ENCODE measurements at places on chromosomes 3 and 15.

DNA sequence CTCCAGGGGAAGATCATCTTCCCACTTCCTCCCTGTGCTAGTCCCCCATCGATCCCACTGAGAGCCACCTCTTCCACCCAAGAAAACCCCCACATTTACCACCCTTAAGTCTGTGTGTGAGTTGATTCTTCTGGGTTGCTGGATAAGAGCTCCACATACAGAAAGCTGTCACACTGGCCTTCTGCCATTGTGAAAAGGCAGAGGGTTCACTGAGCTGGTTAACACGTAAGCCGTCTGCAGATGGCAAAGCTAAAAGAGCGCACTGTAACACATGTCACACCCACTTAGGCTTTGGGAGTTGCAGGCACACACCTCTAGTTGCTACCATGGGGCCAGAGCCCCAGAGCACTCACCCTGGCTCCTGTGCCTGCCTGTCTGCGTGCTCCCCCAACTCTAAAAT, 309.8 kb upstream of the LRRC3B start:
- DNase-seq: no peak

DNA sequence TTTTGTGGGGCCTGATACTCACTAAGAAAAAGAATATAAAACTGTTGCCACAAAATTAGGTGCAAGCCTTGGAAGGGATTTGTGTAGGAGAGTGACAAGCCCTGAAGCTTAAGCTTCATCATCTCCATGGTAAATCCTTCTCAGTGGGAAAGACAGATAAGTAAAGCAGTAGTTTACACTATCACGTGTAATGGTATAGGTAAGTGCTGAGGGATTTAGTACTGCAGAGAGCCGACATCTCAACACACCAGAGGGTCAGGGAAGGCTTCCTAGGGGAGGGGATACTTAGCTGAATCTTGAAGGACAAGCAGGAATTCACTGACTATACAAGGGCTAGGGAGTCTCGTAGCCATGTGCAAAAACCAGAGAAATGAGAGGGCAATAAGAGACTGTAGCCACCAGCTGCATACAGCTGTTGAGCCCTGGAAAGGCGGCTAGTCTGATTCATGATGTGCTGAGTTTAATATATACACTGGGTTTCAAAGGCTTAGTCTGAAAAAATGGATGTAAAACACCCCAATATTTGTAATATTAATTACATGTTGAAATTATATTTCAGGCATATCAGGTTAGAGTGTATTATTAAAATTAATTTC, 11.1 kb downstream of the SLC24A1 start:
- DNase-seq: no peak

DNA sequence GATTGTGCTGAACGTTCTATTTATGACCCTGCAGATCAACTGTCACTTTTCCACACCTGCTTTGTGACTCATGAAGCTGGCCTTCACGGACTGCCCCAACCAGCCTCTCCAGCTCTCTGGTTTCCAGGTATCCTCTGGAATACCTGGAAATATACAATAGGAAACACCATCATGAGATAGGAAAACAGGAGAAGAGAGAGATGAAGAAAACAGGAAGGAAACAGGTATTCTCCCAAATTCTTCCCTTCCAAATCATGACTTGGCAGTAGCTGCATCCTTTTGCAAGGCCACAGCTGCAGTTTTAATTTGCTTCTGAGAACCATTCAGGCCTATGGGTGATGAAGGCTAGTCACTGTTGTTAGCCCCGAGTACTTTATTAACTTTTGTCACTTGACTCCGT, 909.1 kb downstream of the EPHA3 start:
- no peak for DNase-seq

- DNase-seq: no peak
These were observed 80.8 kb downstream of the CD200 start for GRCh38 chr3:112413722-112414121.

DNA sequence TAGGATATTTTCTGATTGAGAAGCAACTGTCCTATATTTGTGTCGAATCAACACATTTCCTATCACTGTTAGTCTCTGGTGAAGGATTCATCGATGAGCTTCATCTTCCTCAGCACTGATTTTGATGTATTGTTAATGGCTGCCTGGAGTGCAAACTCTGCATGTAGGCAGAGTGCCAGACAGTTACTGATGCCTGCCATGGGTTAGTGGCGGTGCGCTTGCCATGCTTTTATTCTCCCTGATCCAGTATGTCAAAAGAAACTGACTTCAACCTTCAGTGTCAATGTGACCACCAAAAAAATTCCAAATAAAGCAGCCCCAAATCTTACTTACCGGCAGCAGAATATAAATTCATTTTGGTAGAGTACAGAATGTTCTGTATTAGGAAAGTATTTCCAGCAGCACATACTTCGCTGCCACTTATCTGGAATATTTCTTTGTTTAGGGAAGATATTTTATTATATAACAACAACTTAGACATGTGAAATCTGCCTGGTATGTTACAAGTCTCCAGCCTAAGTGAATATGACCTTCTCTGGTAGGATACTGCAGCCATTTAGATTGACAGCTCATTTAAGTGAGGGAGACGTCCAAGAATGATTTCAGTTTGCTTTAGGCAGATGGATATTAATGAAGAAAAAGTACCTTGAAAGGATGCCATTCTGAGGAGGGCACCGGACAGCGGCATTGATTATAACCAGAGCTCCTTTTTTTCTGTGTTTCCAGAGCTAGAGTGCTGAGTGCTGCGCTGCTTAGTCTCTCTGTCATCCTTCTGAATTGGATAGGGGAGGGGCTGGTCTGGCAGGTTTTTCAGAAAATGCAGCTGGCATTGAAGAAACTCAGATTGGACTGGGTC, 59.9 kb downstream of the ARHGEF26 start:
- DNase-seq: no peak

- no peak for DNase-seq
These were observed 76.4 kb downstream of the CHSY1 start for GRCh38 chr15:101175401-101175800.

GRCh38 chr3:191387441-191388077, 57.2 kb upstream of the UTS2B start:
- no peak for DNase-seq

DNA sequence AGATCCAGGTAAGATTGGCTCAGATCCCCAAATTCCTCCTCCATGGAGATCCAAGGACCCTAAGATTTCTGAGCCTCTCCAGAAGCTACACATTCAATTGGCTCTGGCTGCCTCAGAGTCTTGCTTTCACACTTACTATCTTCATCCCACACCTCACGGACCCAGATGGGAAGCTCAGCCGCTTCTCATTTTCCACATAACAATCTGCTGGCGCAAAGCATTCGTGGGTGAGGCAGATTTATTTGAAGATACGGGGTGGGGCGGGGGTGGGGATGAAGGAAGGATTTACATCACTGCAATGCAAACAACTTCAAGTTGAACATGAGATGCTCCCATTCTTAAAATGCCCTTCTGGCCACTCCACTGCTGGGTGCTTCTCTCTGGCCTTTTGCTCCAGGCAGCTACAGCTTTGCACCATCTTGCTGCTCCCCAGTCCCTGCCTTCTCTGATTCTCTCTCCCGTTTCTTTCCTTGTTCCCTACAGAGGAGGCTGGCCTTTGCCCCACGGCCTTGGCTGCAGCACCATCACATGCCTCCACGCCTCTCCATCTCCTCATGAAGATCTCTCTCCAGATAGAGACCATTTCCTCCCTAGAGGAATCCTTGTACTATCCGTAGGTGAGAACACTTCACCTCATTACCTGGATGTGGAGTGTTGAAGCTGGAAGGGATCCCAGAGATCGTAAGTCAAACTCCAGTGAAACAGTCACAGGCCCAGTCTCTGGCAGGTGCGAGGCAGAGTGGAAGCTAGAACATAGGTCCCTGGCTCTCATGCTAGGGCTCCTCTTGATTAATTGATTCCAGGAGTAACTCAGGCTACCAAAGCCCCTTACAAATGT, 175.9 kb downstream of the RPLP1 start:
- DNase-seq: no peak
